ENCODE measurements at places on chromosomes 13 and 19. TPM values are rescaled to one million over a fixed set of nuclear protein-coding genes. Genes with fewer than 3 reads are reported as not detected.

Gene MAG
- total RNA-seq: not detected

Gene CLEC11A
- 15.1 TPM for total RNA-seq

DNA sequence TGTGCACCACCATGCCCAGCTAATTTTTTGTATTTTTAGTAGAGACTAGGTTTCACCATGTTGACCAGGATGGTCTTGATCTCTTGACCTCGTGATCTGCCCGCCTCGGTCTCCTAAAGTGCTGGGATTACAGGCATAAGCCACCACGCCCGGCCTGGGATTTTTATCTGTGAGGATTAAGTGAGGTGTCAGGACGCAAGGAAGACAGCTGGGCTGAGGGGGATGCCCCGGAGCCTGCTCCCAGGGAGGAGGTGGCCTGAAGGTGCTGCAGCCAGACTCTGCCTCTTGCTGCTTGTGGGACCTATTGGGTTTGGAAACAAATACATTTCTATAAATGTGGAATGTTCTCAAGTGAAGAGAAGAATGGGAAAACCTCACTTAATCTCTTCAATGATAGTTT lies 131.6 kb downstream of the OLFM4 start:
- DNase-seq: no peak

GRCh38 chr19:46471811-46472543 lies 614 bp upstream of the PNMA8A start:
- DNase-seq: no peak

DNA sequence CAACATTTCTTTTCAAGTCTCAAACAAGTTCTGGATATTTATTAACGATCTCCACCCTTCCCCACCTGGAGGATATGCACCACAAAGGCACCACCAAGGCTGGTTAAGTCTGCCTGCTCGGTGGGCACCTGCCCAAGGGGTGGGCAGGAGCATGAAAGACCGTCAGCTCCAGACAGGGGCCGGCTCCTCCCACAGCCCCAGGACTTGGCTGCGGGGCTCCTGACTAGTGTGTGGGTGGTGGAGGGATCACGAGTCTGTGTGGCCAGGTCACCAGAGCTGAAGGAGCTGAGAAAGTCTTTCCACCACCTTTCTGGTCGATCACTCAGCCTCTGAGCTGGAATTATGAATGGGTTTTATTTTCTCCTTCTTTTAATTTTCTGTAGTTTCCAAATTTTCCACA lies 7.8 kb downstream of the SLC7A1 start:
- DNase-seq: no peak
